ENCODE measurements at places on chromosomes 12 and 14.

GRCh38 chr12:11756022-11756421, 106.5 kb downstream of the ETV6 start:
- DNase-seq, result no peak

DNA sequence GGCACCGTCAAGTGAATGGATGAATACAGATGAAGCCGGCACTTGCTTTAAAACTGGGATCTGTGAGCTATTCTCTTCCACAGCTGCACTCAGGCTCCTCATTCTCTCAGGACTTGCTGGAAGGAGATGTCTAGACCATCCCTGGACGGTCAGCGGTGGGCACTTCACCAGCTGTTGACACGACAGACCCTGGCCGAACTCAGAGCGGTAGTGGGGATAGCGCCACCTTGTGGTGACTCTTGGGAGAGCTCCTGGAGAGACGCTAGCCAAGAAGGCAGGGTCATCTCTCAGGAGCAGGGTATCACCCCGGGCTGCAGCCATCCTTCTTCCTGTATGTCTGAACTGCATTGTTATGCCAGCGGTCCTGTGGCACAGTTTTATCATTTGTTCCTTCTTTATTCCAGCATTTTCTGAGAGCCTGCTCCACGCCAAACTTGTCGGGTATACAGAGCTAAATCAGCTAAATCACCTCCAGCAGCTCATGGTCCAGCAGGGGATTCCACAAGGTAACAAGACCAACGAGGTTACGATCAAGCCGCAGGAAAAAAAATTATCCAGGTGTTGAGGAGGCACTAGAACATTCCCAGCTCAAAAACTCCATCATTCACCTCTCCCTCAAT, 10.0 kb downstream of the WNT1 start:
- no peak for DNase-seq

DNA sequence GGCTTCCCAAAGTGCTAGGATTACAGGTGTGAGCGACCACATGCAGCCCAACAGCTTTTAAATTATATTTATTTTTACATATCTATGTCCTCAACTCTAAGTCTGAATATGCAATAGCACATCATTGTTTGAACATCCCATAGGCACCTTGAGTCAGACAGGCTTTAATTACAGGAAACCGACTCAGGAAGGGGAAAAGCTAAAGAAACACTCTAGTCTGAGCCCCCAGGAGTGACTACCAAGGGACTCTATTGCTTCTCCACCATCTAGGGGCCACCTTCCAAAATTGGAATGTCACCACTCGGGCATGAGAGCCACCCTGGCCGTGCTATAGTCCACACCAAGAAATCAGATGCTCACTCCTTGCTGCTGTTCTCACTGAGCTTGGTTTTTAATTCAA, 14.0 kb upstream of the MFAP5 start:
- no peak for DNase-seq

DNA sequence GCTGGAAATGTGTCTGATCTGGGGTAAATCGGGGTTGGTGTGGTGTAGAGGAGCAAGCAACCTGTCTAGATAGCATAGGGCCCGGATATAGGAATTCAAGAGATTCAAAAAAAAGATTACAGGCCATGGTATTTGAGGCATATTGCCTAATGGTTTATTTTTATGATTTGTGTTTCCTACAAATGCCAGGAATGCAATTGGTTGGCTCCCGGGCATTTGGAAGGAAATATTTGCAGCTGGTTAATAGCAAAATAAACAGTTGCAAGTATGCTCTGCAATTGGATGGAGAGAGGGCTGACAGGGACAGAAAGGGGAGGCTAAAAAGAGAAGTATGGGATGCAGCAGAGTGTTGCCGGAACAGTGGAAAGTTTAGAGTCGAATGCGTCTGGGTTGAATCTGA, 315.6 kb upstream of the ATP2B1 start:
- DNase-seq, result no peak

DNA sequence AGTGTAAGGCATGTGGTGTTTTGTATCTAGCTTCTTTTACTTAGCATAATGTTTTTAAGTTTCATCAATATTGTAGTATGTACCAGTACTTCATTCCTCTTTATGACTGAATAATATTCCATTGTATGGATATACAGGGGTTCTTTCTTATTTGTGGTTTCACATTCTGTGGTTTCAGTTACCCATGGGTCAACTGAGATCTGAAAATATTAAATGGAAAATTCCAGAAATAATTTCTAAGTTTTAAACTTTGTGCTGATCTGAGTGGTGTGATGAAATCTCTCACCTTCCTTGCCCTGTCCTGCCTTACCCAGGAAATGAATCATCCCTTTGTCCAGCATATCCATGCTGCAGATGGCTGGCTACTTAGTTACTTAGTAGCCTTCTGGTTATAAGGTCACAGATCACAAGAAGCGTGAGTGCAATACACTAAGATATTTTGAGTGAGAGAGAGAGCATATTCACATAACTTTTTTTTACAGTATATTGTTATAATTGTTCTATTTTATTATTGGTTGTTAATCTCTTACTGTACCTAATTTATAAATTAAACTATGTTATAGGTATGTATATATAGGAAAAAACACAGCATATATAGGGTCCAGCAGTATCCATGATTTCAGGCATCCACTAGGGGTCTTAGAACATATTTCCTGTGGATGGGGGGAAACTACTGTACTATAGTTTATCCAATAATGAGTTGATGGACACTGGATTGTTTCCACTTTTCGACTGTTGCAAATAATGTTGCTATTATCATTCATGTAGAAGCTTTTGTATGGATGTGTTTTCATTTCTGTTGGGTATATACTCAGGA, 59.6 kb upstream of the LRTM2 start:
- DNase-seq, result no peak

GRCh38 chr14:84707830-84708229, 822.1 kb upstream of the FLRT2 start:
- DNase-seq, result no peak

GRCh38 chr12:56074396-56074795, 5.6 kb upstream of the ERBB3 start:
- DNase-seq, result no peak

DNA sequence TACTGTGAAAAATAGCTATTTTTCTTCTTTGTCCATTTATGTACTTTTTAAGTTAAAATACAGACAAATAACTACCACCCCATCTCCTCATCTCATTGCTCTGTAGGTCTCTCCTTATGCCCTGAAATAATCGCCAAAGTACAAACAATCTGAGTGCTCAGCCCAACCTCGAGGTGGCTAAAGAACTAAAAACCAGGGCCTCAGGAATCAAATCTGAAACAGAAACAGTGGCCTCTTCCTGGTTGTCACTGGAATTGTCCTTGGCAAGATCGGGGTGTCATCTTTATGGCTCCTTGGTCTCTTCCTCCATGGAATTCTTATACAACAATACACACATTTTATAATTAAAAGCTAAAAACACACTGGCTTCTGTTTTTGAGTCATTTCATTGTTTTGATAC, 182.4 kb downstream of the ASCL1 start:
- peak; percentile 42 for DNase-seq

GRCh38 chr12:7872566-7873319, at the start of gene SLC2A14:
TSS of gene SLC2A14 (minus strand) at chr12:7872915. CDS start at chr12:7869880, 3,035 bp downstream.
- DNase-seq, result no peak

GRCh38 chr14:72600551-72601330, 293.2 kb downstream of the DPF3 start:
- DNase-seq, result no peak

DNA sequence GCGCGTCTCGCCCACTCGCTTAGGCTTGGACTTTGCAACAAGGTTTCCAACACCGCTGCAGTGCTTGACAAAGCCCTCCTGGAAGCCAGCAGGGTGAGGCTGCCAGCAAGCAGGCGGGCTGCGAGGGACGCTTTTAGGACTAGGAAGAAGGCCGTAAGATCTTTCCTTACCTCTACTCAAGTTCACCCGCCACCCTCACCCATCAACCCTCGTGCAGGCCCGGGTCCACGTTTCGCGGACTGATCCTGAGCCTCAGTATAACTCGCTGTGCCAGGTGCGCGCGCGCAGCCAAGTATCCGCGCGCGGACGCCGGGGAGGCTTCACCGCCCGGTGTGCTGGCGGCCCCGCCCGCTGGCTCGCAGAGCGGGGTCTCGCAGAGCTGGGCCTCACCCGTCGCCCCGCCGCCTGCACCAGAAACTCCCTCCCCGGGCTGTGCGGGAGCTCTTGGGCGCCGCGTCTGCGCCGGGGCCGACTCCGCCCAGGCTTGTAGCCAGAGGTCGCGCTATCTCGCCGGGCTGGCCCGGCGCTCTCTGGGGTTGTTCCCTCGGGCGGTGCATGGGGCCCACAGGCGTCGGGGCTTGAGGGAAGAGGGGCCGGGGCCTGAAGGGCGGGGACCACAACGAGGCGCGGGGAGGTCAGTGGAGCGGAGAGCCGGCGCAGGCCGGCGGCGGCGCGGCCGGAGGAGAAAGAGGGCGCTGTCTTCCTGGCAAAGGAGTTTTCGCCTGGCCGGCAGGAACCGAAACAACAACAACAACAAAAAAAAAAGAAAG, 7.6 kb upstream of the SIX1 start:
- no peak for DNase-seq

DNA sequence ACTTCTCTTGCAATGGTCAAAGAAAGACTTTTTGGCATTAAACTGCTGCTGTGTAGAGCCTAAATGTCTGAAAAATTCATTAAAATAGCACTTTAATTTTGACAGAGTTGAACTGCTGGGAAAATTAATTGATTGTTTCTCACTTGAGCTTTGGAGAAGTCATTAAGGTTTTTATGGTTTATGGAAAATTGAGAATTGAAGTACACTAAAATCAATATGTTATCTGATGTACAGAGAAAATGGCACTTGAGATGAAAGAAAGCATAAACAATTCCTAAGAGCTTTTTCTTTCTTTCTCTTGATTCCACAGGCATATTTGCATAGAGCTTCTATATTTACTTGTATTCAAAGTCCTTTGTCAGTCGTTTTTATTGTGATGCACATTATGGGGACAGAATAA, 188.5 kb upstream of the CAND1 start:
- no peak for DNase-seq

DNA sequence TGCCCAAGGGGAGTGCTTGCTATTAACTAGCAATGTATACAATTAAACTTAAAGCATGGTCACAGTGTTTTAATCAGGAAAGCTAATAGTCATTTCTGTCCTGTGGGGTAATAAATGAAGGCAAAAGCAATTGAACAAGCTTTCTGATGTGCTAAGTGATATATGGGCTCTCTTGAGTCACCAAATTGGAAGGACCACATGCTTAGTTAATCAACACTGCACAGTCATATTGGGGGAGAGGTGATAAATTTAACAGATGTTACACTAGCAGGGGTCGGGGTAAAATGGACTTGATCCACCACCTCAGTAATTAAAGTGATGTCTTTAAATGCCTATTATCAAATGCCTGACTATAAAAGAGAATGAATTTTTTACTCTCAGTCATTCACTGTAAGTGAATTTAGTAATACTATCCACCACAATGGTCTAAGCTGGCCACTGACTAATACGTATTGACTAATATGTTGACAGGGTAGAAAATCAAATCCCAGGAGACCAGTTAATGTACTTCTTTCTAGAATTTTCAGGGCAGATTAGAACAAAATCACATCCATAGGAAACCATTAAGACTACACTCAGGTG, 736.3 kb downstream of the RPS29 start:
- DNase-seq, result no peak

DNA sequence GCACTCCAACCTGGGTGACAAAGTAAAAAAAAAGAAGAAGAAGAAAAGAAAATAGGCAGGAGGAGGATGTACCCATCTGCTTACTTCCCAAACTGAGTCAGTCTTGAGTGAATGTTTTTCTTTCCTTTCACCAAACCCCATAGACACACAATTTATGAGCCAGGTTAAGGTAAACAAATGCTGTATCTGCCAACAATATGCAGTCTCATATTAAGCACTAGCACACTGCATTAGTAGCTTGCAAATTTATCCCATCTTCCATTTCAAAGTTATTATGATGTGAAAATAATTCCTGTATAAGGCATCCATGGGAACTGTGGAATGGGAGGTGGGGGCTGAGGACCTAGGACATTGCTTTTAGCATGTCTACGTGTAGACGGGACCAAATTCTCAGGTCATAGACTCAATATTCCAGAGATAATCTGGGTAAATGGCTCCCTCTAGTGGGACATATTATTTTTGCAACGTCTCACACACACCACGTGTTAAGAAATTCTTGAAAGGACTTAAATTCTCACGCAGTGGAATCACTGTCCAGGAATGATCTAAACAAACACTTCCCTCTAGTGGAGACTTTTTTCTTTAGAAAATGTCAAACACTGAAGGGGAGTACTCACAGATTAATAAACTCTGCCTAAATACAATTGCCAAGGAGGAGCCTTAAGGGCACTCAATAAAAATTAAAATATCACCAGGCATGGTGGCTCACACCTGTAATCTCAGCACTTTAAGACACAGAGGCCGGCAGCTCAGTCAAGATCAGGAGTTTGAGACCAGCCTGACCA, 17.1 kb upstream of the OR10P1 start:
- DNase-seq, result peak; percentile 80

DNA sequence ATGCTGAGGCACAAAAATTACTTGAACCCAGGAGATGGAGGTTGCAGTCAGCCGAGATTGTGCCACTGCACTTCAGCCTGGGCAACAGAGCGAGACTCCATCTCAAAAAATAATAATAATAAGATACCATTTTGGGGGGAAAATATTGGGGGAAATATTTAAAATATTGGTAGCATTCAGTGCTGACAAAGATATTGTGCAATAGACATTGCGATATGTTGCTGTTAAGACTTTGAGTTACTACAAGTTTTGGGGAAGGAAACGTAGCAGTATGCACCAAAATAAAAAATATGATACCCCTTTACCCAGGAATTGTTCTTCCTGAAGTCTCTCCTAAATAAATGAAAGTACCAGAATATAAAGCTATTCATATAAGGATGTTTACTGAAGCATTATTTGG, 37.7 kb upstream of the MYBPC1 start:
- DNase-seq, result no peak

DNA sequence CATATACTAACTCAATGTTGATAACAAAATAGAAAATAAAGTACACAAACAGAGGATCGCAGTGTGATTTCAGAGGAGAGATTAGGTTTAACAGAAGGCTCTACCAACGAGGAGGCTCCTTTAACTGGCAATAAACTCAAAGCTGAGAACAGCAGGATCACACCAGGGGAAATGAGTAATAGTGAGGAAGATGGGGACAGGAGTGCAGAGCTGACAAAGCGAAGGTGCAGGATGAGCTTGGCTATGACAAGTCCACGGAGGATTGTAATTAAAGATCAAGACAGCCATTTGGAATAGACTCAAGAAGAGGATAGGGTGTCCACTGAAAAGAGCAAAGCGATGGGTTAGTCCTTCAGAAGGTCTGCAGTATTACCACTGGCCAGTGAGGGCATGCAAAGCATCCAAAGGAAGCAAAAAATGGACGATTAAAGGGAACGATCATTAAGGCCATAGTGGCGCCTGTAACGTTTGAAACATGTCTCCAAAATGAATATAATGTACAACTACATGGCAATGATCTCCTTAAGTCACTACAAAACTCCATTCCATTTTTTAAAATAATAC, 85.3 kb downstream of the GRIN2B start:
- no peak for DNase-seq

GRCh38 chr12:93043877-93044209, 114.7 kb upstream of the EEA1 start:
- DNase-seq, result no peak

DNA sequence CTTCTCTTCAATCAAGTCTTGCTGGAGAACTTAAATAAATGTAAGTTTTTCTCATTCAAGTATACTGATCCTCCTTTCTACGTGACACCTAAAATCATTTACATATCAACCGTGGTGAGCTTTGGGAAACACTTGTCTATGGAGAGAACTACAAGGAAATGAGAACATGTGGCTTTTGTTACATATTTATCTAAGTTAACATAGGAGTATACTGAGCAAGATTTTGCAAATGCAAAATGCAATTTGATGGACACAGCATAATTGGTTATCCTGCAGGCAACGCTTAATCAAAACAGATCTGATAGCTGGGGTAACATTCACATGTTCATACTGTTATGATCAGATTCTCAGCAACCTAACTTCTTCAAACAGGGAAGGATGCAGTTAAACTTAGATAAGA, 376.3 kb downstream of the TMEM132D start:
- no peak for DNase-seq
